ENCODE measurements at places on chromosomes 2 and 18.

- DNase-seq: no peak
Measured at GRCh38 chr18:24470022-24470618, 9.7 kb downstream of the HRH4 start.

GRCh38 chr2:31318361-31319336, 84.7 kb downstream of the EHD3 start:
- no peak for DNase-seq

- DNase-seq: no peak
Measured at GRCh38 chr2:84649487-84650142, 133.3 kb downstream of the DNAH6 start.

GRCh38 chr2:100198461-100199230, 56.3 kb upstream of the AFF3 start:
- no peak for DNase-seq

- DNase-seq: no peak
Measured at GRCh38 chr2:26299471-26300101, 46.4 kb upstream of the SELENOI start.
